ENCODE measurements at places on chromosomes 13 and 19.

- DNase-seq = no peak
Observed at GRCh38 chr13:27126859-27127258, 44.8 kb downstream of the USP12 start.

DNA sequence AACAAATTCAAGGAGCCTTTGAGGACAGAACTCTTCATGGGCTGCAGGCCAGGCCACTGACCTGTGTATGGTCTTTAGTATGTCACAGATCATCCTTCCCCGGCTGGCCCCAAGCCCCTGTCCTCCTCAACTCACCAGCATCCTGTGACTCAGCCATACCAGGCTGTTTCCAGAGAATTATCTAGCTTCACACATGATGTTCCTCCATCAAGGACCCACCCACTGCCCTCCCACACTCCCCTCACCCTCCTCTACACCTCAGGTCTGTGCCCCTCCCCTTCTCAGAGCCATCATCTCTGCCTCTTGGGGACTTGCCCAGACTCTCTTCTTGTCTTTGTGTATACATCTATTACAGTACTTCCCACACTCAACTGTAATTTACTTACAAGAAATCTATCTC lies 14.7 kb downstream of the DCT start:
- DNase-seq = peak; percentile 60

GRCh38 chr19:50974702-50975556 lies 5.5 kb upstream of the KLK6 start:
- no peak for DNase-seq

- peak; percentile 78 for DNase-seq
Observed at GRCh38 chr19:12668932-12669269, 2.3 kb downstream of the WDR83 start.

DNA sequence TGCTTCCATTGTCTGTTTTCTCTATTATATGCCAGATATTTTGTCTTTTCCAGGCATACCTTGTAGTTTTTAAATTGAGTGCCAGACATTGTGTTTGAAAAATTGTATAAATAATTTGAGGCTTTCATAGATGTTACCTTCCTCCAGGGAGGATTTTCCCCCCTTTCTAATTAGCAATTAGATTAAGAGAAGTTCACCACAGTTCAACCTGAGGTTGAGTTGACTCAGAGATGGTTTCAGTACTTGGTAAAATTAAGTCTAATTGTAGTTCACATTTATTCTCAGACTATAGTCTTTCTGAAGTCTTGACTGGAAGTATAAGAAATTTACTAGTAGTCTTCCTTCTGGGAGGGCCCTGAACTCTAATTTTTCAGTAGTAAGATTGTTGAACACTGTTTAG lies 104.1 kb upstream of the SCEL start:
- DNase-seq = no peak

DNA sequence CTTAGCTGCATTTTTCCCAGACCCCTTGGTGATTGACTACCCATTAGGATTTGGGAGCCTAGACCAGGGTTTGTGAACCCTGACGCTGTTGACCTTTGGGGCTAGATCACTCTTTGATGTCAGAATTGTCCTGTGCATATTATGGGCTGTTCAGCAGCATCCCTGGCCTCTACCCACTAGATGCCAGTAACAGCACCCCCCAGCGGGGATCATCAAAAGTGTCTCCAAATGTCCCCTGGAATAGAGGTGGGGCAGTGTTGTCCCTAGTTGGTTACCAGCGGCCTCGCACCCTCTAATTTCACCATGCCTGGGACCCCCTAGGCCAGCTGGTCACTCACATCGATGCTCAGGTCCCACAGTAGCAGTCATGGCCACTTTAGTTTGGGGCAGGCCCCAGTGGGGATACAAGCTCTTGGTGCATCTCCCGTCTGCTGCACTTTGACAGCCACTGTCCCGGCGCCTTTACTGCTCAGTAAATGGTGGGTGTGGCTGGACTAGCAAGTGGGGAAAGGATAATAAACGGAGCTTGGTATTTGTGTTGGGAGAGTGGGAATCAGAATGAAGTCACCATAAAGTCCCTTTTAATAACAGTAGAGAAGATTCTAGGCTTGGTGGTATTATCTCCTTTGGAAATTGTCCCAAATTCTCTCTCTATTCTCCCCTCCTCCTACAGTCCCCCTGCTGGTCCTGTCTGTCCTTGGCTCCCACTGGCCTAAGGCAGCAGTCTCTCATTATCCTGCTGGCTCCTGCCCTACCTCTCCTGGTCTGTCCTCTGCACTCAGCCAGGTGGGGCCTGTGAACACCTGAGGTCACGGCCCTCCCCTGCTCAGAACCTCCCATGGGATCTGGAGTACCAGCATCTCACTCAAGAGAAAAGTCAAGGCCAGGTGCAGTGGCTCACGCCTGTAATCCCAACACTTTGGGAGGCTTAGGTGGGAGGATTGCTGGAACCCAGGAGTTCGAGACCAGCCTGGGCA lies 80.6 kb downstream of the SIPA1L3 start:
- DNase-seq = no peak

- DNase-seq = no peak
Observed at GRCh38 chr13:107590556-107590955, 624.8 kb downstream of the LIG4 start.

GRCh38 chr19:10416083-10416379 lies 4.3 kb upstream of the PDE4A start:
- no peak for DNase-seq

- DNase-seq = peak; percentile 21
Observed at GRCh38 chr19:3984584-3984907, 717 bp downstream of the EEF2 start.

All from activated CD4-positive, alpha-beta T cell treated with anti-CD3 and anti-CD28 coated beads for 48 hours (primary cell).